Trophoblast cell (in vitro differentiated cells and primary cell): ENCODE measurements at places on chromosomes 6 and 20.

GRCh38 chr6:43744491-43744890 is 25.5 kb upstream of the VEGFA start:
- H3K27me3 ChIP-seq: no peaks in the 10 kb centered on the region
- DNase-seq: no peak
- no peaks in the 10 kb centered on the region for H3K36me3 ChIP-seq

DNA sequence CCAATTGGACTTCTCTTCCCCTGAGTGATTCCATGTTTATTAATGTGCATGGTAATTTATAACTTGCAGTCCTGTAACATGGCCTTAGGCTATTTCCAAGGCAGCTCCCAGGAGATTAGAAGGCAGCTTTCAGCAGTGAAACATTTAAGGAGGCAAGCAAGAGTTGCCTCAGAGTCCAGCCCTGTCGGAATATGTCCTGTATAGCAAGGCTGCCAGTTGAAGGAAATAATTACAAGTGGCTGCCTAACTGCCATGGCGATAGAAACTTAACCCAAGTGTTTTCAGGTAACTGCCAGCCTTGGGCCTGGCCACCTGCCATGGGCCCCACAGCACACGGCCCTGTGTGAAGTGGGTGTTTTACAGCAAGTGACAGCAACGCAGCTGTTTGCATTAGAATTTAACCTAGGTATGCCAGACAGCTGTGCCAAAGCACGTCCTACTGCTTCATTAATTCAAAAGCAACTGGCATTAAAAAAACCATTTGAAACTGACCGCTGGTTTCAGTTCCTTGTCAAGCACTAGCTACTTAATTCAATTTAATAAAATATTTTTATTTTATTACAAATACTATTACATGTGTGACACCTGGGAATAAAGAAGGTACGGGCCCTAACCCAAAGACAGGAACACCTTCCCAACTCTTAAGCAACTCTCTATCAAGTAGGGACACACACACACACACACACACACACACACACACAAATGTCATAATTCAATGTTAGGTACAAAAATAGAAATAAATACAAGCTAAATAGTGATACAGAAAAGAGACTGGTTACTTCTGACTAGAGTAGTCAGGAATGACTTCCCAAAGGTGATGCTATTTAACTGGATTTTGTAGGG is 151.8 kb upstream of the HEY2 start:
- no peaks in the 10 kb centered on the region for H3K36me3 ChIP-seq
- H3K27me3 ChIP-seq: no peaks in the 10 kb centered on the region
- H3K27ac ChIP-seq: no peak overlapping the region
- H3K4me3 ChIP-seq: no peak overlapping the region

- H3K27ac ChIP-seq: no peak overlapping the region
- H3K36me3 ChIP-seq: no peaks in the 10 kb centered on the region
Observed at GRCh38 chr20:37921341-37921929, 18.5 kb downstream of the VSTM2L start.

- no peak overlapping the region for H3K27ac ChIP-seq
- no peaks in the 10 kb centered on the region for H3K36me3 ChIP-seq
- no peaks in the 10 kb centered on the region for H3K27me3 ChIP-seq
- peaks cover 15% of the 10 kb centered on the region for H3K4me1 ChIP-seq
- H3K4me3 ChIP-seq: no peak overlapping the region
Observed at GRCh38 chr6:14775528-14775927, 470.3 kb upstream of the JARID2 start.

- H3K27me3 ChIP-seq: peaks cover 13% of the 10 kb centered on the region
- H3K4me1 ChIP-seq: peaks cover 2% of the 10 kb centered on the region
- no peaks in the 10 kb centered on the region for H3K36me3 ChIP-seq
Observed at GRCh38 chr20:64164123-64164836, at the start of gene MYT1. Gene MYT1 (plus strand): TSS chr20:64164452. CDS start chr20:64198862, 34,410 bp downstream.

DNA sequence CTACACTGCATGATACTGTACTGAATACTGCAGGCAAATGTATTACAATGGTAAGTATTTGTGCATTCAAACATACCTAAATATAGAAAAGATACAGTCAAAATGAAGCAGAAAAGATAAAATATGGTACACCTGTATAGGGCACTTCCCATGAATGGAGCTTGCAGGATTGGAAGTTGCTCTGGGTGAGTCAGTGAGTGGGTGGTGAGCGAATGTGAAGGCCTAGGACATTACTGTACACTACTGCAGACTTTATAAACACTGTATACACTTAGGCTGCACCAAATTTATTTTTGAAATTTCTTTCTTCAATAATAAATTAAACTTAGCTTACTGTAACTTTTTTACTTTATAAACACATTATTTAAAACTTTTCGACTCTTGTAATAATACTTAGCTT is 213.1 kb downstream of the ATXN1 start:
- H3K27ac ChIP-seq: no peak overlapping the region
- no peak overlapping the region for H3K4me3 ChIP-seq
- H3K4me1 ChIP-seq: peaks cover 9% of the 10 kb centered on the region
- no peaks in the 10 kb centered on the region for H3K36me3 ChIP-seq

GRCh38 chr20:44736170-44737021 is 9.3 kb upstream of the KCNK15 start:
- peak; percentile 65 for DNase-seq
- peaks cover 2% of the 10 kb centered on the region for H3K4me1 ChIP-seq
- no peak overlapping the region for H3K27ac ChIP-seq
- H3K4me3 ChIP-seq: no peak overlapping the region
- no peaks in the 10 kb centered on the region for H3K36me3 ChIP-seq

GRCh38 chr6:159953091-159953601 is 15.7 kb upstream of the IGF2R start:
- peak; percentile 18 for DNase-seq
- H3K36me3 ChIP-seq: no peaks in the 10 kb centered on the region
- H3K27ac ChIP-seq: no peak overlapping the region
- H3K4me3 ChIP-seq: peak overlapping the region; percentile 36
- peaks cover 3% of the 10 kb centered on the region for H3K4me1 ChIP-seq
- no peaks in the 10 kb centered on the region for H3K27me3 ChIP-seq

- no peak overlapping the region for H3K27ac ChIP-seq
- H3K36me3 ChIP-seq: peaks cover 6% of the 10 kb centered on the region
- no peak overlapping the region for H3K4me3 ChIP-seq
- no peaks in the 10 kb centered on the region for H3K4me1 ChIP-seq
Observed at GRCh38 chr6:105270511-105270910, 90.7 kb upstream of the POPDC3 start.

- no peaks in the 10 kb centered on the region for H3K4me1 ChIP-seq
- H3K27me3 ChIP-seq: no peaks in the 10 kb centered on the region
- H3K36me3 ChIP-seq: no peaks in the 10 kb centered on the region
- H3K27ac ChIP-seq: no peak overlapping the region
Observed at GRCh38 chr6:49675816-49676215, 37.5 kb downstream of the CRISP2 start.

DNA sequence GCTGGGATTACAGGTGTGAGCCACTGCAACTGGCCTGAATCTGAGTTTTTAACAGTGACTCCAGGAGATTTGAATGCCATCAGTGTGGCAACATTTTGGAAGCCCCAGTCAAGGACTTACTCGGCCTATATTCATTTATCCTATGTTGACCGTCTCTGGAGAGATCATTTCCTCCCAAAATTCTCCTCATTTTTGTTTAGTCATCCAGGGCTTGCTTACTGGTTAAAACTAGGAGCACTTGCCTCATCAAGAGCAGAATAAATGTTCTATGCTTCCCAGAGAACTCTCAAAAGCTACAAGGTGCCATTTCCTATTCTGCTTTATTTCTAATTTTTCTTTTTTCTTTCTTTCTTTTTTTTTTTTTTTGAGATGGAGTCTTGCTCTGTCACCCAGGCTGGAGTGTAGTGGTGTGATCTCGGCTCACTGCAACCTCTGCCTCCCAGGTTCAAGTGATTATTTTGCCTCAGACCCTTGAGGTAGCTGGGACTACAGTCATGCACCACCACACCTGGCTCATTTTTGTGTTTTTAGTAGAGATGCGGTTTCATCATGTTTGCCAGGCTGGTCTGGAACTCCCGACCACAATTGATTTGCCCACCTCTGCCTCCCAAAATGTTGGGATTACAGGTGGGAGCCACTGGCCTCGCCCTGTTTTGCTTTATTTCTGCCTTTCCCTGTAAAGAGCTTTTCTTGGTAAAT is 23.4 kb upstream of the TRIM27 start:
- H3K27ac ChIP-seq: peak overlapping the region; percentile 8
- DNase-seq: no peak
- no peaks in the 10 kb centered on the region for H3K27me3 ChIP-seq
- no peaks in the 10 kb centered on the region for H3K36me3 ChIP-seq
- no peak overlapping the region for H3K4me3 ChIP-seq

- no peaks in the 10 kb centered on the region for H3K27me3 ChIP-seq
- peak; percentile 66 for DNase-seq
- peak overlapping the region; percentile 20 for H3K27ac ChIP-seq
- H3K4me3 ChIP-seq: no peak overlapping the region
- H3K4me1 ChIP-seq: peaks cover 5% of the 10 kb centered on the region
Observed at GRCh38 chr6:17096096-17096495, 5.8 kb upstream of the STMND1 start.

DNA sequence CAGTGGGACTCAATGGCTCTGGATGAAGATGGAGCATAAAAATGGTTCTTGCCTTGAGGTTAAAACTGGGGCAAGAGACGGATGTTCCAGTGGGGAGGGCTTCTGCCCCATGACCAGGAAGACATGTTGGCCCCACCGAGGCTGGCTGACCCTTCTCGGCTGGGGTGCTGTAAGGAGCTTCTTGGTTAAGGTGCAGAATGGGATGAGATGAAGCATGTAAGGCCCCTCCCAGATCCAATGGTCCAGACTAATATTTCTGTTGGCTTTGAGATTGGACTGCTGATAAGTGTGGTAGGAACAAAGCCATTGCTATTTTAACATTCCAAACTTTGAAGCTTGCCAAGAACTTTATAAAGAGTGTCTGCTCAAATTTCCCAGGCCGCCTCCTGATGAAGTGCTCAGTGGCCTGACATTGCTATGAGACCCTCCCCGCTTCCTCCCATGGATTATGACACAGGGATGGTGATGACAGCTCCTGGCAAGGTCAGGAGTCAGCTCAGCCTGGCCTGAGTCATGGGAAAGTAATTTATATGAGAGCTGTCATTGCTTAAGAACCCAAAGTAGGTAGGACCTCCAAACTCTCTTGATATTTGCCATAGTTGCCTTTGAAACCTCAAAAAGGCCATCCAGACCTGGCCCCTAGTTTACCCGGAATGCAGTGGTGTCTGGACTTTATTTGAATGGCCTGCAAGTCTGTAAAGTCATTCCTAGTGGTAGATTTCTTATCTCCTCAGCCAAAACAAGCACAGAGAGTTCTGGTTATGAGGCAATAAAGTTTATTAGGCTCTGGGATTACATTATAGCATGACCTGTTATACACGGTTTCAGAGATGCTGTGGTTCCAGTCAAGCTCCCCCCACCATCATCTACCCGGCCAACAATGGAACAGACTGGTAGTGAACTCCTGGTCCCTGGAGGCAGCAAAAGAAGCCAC is 55.2 kb downstream of the TGM2 start:
- peaks cover 28% of the 10 kb centered on the region for H3K4me1 ChIP-seq
- H3K4me3 ChIP-seq: no peak overlapping the region
- H3K27me3 ChIP-seq: no peaks in the 10 kb centered on the region
- H3K36me3 ChIP-seq: no peaks in the 10 kb centered on the region
